Amygdala (tissue), 56 donors: ENCODE measurements at places on chromosomes 12 and 14.

DNA sequence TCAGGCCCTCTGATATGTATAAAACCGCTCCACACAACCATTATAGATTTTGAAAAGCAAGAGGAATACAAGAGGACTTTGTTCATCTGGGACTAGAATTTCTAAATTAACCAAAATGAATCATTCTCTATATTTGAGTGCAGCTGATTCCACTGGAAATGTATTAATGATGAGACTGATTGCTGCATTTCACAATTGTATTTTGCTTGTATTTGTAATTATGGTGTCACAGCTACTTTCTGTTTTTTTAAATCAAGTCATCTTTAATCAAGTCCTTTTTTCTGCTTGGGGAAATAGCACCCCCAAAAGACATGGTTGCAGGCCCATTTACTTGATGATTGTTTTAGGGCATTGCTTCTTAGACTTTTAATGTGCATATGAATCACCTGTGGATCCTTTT lies 162.4 kb downstream of the KICS2 start:
- DNase-seq: no peak

- no peak for DNase-seq
Measured at GRCh38 chr14:91341334-91341733, 76.3 kb downstream of the CCDC88C start.

- DNase-seq: no peak
Measured at GRCh38 chr12:92921877-92922276, 7.2 kb downstream of the EEA1 start.

DNA sequence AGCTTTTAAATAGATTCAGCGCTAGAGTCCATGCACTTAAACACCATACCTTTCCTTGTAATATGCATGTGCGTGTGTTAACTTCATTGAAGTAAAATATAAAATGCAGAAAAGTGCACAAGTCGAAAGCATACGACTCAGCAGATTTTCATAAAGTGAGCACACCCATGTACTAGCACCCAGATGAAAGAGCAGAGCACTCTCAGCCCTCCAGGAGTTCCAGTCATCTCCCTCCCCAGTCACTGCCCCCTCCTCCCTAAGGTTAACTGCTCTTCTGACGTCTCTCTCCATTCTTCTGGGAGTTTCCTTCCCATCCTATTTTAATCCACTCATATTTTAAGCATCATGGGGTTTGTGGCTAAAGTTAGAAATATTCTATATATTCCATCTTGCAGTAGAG lies 20.2 kb downstream of the RDH12 start:
- no peak for DNase-seq

- no peak for DNase-seq
Measured at GRCh38 chr12:84696908-84697540, 215.6 kb downstream of the SLC6A15 start.

- no peak for DNase-seq
Measured at GRCh38 chr12:80470403-80470802, 26.4 kb downstream of the PTPRQ start.

GRCh38 chr12:13841358-13841757 lies 140.0 kb downstream of the GRIN2B start:
- no peak for DNase-seq

- DNase-seq: no peak
Measured at GRCh38 chr12:124493809-124494750, 73.3 kb downstream of the NCOR2 start.

- no peak for DNase-seq
Measured at GRCh38 chr12:56683-57346, 9.8 kb upstream of the IQSEC3 start.

- DNase-seq: no peak
Measured at GRCh38 chr12:30691122-30691879, 4.4 kb downstream of the IPO8 start.

DNA sequence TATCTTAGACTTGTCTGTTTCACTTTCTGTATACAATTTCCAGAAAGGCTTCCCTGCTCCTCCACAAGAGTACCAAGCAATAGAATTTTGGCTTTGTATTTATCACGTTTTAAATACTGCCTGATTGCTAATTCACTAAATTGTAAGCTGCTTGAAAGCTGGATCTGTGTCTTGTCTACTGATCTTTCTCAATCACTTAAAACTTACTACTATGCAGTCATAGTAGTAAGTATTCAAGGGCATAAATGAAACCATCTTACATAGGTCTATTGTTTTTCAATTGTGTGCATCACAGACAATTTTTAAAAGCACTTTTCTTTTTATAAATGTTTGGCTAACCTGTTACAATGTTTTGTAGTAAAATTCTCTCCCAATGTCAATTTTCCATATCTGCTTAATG lies 1.2 kb upstream of the GLIPR1L2 start:
- DNase-seq: no peak

- DNase-seq: no peak
Measured at GRCh38 chr12:45518291-45519235, 210.9 kb upstream of the ARID2 start.

DNA sequence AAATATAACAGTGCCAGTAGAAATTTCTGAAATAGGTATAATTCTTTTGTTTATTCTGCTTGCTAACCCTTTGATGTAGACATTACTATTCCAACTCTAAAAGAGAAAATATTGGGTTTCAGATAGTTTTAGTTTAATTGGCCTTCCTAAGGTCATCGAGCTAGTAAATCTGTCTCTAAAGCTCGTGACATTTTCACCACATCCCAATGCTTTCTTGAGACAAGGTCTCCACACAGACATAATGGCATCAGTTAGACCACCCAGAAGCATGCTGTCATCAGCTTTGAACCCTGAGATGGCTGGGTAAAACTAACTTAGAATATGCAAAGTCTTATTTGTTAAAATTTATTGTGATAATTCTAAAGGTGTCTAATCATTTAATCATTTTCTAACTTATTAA lies 52.0 kb downstream of the PIK3C2G start:
- no peak for DNase-seq
